ENCODE measurements at places on chromosomes 5 and 9.

- no peak for DNase-seq
Observed at GRCh38 chr9:133120501-133121197, 391 bp downstream of the RALGDS start.

DNA sequence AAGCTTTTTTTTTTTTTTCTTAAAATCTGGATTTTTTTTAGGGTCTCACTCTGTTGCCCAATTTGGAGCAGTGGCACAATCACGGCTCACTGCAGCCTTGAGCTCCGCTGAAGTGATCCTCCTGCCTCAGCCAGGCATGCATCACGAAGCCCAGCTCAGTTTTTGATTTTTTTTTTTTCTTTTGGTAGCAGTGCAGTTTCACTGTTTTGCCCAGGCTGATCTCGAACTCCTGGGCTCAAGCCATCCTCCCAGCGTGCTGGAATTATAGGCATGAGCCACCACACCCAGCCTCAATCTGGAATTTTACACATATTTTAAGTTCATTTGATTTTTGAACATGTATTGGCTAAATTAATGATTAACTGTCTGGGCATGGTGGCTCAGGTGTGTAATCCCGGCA lies 36.3 kb downstream of the TRIO start:
- DNase-seq: no peak

- no peak for DNase-seq
Observed at GRCh38 chr9:19133549-19134345, 6.5 kb upstream of the PLIN2 start.

DNA sequence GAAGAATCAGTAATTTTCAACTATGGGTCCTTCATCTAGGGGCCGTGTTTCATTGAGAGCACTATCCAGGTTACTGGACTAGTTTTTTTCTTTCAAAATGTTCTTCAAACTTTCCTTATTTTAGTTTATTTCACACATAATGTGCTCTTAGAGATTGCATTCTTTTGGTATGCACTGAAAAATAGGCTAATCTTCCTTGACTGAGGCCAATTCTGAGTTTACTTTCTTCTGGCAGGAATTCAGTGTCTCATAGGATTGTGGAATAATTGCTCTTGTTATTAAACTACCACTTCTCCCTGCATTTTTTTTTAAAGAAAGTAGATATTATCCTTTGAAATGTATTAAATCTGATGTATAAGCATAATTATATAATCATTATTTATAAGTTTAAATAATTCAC lies 624.5 kb downstream of the RAB3C start:
- no peak for DNase-seq

GRCh38 chr5:132209131-132209530 lies 18.5 kb downstream of the P4HA2 start:
- DNase-seq: no peak

GRCh38 chr5:98454904-98455303 lies 318.6 kb upstream of the RGMB start:
- no peak for DNase-seq

- DNase-seq: no peak
Observed at GRCh38 chr5:43433382-43433781, 21.2 kb upstream of the CCL28 start.

GRCh38 chr9:126453156-126453963 lies 126.7 kb downstream of the MVB12B start:
- DNase-seq: no peak

- no peak for DNase-seq
Observed at GRCh38 chr5:163633926-163634460, 128.6 kb downstream of the MAT2B start.

- no peak for DNase-seq
Observed at GRCh38 chr5:33931136-33931535, 5.0 kb upstream of the RXFP3 start.

GRCh38 chr5:135124128-135124527 lies 90.1 kb upstream of the PITX1 start:
- DNase-seq: no peak

GRCh38 chr9:20512106-20512505 lies 110.2 kb downstream of the MLLT3 start:
- DNase-seq: no peak

DNA sequence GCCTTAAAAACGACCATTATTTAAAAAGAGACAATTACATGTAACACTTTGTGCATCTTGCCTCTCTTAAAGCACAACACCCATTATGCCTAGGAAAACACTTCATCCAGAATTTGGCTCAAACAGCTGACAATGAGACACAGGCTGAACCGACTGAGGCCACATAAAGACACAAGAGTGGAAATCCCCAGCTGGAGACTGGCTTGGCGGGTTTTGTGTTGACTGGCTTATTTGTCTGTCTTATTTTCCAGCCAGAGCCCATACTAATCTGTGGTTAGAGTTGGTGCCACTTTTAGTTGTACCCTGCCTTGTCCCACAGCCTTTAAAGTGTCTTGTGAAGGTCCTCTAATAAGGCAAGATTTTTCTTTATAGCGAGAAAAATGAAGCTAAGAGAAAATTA lies 21.2 kb downstream of the TRIM14 start:
- no peak for DNase-seq

- no peak for DNase-seq
Observed at GRCh38 chr5:159010661-159011442, 88.9 kb downstream of the EBF1 start.

GRCh38 chr5:160432787-160433186 lies 11.1 kb downstream of the PTTG1 start:
- DNase-seq: no peak

- no peak for DNase-seq
Observed at GRCh38 chr9:100191264-100191663, 92.2 kb downstream of the INVS start.

- DNase-seq: no peak
Observed at GRCh38 chr9:94981723-94982090, 255.2 kb downstream of the AOPEP start.

GRCh38 chr5:96067894-96068614 lies 106.4 kb upstream of the ELL2 start:
- DNase-seq: no peak

DNA sequence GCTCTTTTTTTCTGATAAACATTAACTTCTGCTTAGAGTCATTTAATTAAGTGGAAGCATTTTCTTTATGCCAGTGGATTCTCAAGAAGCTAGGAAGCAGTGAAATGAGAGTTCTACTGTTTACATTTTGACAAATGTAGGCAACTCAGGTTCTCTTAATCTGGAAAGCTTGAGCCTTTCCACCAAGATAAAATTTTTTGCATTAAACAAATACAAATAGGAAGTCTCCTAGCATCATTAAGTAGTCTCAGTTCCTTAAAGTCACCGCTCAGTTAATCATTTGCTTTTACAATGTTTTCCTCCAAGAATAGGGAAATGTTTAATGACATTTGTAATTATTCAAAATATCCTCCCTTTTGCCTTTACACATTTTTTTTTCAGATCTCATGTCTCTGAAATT lies 290.4 kb upstream of the PDE4D start:
- DNase-seq: no peak

DNA sequence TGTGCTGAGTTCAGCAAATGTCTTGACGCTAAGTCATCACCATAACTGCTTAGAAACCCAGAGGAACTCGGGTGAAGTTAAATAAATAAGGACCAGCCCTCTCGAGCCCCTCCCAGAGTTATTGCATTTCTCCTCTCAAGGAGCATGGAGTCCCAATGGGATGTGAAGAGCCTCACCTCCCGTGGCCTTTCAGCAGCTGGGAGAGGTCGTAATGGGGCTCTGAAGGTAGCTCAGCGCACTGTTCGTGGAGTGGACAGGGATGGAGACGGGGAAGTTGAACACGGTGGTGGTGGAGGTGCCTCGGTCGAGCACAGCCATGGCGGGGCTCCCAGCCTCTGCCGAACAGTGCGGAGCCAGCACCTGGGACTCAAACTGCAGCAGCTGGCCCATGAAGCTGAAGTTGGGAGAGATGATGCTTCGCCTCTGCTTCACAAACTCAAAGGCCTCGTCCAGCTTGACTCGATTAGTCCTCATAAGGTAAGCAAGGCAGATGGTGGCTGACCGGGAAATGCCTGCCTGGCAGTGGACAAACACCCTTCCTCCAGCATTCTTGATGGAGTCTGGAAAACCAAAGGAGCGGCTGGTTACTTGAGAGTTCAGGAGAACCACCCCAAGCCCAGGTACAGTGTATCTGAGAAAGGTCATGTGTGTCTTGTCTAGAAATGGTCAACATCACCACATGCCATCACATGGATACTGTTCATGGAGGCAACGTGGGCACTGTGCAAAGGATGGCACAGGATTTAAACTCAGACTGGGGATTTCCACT lies 2.2 kb downstream of the DUSP1 start:
- DNase-seq: no peak

DNA sequence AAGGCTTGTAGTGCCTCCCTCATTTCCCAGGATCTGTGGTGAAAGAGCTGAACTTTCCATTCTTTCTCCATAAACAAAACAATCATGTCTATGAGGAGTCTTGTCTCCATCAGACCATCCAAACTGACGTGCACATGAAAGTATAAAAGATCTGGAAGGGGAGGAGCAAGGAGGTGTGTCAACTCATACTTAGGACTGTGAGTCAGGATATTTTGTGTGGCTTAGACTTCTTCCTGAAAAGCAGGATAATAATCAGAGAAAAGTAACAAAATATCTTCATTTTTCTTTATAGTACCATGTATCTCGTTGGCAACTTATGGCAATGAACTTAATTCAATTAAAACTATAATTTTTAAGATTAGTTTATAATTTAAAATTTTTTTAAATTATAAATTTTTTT lies 96.0 kb upstream of the PRRC1 start:
- DNase-seq: no peak

DNA sequence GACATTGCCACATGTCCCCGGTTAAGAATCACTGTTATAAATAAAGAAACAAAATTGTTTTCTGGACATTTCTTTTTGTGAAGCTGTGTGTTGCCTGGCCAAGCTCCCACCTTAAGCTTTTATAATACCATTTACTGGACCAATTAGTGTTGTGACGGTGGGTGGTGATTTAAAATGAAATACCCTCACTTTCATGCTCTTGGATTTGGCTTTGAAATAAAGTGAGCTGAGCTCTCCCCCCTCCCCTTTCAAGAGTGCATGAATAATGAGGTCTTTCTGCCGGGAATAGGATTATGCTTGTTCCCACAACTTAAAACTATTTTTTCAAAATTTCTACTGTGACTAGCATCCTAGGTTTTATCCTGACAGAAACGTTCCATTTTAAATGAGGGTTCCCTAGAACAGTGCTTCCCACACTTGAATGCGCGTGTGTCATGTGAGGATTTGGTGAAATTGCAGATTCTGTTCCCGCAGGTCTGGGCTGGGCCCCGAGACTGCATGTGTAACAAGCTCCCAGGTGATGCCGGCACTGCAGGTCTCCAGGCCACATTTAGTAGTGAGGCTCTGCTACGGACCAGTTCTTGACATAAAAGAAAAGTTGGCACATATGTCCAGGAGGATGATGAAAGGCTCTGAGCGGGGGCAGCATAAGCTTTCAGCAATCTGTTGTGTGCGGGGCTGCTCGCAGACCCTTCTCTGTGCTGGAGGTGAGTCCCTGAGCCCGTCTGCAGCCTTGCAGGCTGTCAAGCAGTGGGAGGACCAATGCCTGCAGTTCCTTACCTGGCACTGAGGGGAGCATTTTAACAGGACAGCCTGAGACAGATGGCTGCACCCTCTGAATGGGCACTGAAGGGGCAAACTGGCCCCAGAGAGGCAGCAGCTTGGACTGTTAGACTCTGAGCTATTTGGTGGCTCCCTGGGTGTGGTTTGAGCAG lies 24.4 kb downstream of the IQGAP2 start:
- DNase-seq: no peak

GRCh38 chr9:9091387-9091786 lies 1291.8 kb upstream of the DMAC1 start:
- no peak for DNase-seq

- DNase-seq: no peak
Observed at GRCh38 chr9:37621273-37622121, 29.1 kb upstream of the TOMM5 start.

GRCh38 chr9:14173713-14174112 lies 140.2 kb downstream of the NFIB start:
- DNase-seq: no peak

DNA sequence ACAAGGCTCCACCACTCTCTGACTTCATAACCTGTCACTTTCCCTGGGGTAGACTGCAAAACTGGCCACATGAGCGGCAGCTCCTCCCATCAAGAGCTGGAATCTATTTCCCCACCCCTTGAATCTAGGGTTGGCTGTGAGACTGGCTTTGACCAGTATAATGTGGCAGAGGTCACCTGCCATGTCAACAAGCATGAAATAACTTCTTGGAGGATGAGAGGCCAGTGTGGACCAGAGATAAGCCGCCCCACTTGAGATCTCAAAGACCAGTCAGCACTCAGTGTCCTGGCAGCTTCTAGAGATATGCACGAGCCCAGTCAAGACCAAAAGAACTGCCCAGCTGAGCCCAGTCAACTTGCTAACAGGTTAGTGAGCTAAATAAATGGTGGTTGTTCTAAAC lies 59.0 kb downstream of the MARCHF11 start:
- no peak for DNase-seq

GRCh38 chr5:67997892-67998457 lies 217.6 kb upstream of the PIK3R1 start:
- DNase-seq: no peak

DNA sequence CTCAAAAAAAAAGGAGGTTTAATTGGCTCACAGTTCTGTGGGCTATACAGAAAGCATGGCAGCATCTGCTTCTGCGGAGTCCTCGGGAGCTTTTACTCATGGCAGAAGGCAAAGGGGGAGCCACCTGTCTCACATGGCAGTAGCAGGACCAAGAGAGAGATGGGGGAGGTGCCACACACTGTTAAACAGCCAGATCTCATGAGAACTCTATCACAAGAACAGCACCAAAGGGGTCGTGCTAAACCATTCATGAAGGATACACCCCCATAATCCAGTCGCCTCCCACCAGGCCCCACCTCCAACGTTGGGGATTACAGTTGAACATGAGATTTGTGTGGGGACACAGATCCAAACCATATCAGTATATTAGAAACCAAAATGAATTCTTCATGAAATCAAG lies 28.3 kb upstream of the CXXC5 start:
- no peak for DNase-seq

DNA sequence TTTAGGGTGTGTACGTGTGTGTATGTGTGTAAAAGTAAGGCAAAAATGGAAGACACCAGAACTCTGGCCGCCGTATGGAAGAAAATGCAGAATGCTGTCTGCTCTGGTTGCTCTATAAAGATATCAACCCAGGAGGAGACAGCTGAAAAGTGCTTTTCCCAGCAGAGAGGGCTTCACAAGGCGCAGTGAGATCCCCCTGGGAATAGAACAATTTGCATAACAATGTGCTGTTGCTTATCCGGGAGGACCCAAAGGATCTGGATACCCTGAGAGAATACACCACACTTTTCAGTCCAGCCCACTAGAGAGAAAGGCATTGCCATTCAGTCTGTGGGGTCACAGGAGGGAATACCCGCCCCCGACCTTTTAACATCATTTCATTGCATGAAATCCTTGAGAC lies 230.6 kb downstream of the EBF1 start:
- no peak for DNase-seq

GRCh38 chr5:56833325-56833724 lies 18.0 kb downstream of the MAP3K1 start:
- DNase-seq: no peak

GRCh38 chr9:77770340-77770739 lies 122.2 kb upstream of the GNA14 start:
- no peak for DNase-seq
